ENCODE measurements at places on chromosomes 5 and 9.

DNA sequence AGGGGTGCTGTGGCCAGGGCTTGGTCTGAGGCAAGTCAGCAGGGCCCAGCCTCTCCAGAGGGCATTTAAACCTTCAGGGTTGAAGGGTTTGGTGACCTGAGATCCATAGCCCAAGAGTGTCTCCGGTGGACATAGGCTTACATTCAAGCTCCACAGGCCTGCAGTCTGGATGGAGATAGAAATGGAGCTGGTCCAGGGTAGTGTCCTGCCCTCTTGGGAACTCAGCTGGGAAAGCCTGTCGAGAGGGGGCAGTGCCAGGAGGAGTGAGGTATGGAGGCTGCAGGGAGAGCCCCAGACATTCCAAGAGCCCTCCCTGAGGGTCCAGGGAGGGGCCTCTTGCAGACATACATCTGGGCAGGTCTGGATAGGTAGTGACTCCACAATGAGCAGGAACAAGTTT lies 177.0 kb upstream of the MVB12B start:
- no peak for DNase-seq

DNA sequence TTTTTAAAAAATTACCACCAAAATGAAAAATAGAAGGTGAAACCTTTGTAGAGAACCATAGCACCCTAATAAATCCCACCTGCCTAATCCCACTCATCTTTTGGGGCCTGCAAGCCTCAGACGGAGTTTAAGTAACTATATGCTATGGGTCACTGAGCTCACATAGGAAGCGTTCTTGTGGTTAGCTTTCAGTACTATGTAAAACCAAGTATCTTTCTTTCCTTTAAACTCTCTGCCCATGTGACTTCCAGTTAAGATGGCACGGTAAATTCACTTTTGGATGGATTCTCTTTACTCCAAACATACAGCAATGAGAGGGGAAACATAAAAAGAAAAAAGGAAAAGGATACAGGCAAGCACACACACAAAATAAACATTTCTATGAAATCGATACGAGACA lies 50.9 kb downstream of the FANCC start:
- no peak for DNase-seq

DNA sequence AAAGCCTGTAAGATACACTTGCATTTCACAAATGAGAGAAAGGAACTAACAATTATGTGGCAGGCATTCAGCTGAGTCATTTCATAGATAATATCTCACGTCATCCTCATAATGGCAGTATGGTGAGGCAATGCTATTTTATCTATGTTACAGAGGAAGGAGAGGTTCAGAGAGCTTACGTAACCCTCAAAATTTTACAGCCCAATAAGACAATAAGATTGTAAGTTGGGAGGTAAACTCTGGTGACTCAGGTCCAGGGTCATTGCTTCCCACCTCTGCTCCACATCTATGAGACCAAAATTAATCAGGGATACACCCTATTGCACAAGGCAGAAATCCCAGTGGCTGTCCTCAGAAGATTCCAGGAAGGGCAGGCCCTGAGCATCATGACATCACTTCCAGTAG lies 309.7 kb downstream of the NSG2 start:
- DNase-seq: peak; percentile 89

DNA sequence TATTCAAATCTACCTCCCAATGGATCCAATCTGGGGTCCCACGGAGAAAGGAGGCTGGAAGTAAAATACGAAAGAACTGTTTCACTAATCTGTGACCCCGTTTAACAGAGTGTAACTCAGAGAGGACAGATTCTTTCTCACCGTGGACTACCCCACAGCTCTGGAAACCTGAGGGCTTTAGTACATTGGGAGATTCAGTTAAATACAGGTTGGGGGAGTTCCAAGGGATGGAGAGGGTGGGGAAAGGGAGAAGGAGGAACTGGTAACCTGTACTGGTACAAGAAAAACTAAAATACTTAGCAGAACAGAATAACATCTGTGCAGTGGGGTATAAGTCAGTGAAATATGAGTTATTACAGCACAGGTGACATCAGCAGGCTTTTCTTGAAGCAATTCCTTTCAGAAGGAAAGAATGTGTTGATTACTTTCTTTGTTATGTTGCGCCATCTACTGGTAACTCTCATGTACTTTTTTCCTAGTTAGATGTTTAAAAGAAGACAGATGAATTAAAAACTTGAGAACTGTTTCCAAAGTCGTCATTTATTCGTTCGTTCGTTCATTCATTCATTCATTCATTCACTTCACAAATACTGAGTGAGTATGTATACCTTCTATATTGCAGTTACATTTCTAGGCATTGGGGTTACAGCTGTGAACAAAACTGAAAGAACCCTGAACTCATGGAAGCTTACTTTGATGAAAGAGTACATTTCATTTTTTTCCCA lies 30.0 kb upstream of the STOM start:
- peak; percentile 80 for DNase-seq

- peak; percentile 88 for DNase-seq
Measured at GRCh38 chr5:172443441-172444109, 10.8 kb downstream of the SH3PXD2B start.

DNA sequence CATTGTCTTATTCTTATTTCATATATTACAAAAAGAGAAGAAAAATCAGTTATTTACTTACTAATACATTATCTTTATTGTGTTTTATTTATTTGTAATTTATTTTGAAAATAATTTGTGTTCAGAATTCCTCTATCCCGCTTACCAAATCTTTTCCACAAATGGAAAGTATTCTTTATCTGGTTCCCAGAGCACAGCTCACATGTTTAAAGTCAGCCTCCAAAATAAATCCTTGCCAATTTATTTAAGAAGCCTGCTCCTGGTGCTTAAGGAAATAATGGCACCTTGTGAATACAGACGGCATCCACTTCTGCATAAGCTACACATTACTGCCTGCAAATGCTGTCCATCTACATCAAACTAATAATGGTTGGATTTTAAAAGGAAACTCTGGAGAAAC lies 435.4 kb downstream of the MTRR start:
- DNase-seq: no peak

DNA sequence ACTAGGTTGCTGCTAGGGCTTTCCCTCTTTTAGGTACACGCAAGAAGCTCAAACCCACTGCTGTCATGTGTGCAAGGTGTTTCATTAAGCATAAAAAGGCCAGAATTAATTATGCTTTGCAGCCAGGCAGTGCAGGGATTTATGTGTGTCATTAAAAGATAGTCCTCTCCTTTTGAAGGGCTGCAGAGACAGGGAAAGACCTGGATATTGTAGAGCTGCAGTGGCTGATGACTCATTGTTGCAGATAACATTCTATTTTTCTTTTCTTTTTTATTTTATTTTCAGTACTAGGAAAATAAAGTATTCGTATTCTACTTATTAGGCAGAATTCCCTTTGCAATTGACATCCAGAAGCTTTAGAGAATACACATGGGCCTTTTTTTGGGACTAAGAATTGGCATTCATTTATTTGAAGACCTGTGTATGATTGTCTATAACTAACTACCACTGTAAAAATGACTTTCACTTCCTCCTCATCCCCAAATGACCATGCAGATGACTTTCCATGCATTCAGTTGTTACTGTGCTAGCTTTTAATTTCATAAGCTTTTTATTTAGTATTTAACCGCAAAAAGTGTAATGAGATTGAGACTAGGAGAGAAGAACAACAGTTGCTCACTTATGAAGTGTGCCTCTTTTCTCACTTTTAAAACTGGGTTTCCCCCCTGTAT lies 113.0 kb downstream of the PAM start:
- peak; percentile 33 for DNase-seq

GRCh38 chr9:35923598-35923926 lies 14.3 kb downstream of the SPAAR start:
- DNase-seq: no peak

Measured in fibroblast of skin of right biceps (primary cell).